Femur (tissue), 1 donor: ENCODE measurements at places on chromosomes 5 and 9.

DNA sequence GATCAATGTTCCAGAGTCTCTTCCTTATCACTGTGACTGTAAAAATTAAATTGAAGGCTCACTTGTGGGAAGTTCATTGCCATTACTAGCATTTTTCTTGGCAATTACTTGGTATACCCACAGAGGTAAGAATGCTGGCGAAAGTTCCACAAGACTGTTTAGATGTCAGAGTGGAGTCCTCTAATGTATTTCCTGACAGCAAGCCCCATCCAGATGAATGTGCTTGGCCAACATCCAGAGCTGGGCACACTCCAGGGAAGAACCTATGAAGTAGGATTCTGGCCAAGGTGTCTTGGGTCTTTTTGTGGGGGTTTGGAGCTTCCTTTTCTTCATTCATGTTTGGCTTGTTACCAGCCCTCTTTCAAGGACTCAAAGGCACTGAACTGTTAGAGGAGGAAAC, 473.6 kb downstream of the DMAC1 start:
- no peak for DNase-seq

DNA sequence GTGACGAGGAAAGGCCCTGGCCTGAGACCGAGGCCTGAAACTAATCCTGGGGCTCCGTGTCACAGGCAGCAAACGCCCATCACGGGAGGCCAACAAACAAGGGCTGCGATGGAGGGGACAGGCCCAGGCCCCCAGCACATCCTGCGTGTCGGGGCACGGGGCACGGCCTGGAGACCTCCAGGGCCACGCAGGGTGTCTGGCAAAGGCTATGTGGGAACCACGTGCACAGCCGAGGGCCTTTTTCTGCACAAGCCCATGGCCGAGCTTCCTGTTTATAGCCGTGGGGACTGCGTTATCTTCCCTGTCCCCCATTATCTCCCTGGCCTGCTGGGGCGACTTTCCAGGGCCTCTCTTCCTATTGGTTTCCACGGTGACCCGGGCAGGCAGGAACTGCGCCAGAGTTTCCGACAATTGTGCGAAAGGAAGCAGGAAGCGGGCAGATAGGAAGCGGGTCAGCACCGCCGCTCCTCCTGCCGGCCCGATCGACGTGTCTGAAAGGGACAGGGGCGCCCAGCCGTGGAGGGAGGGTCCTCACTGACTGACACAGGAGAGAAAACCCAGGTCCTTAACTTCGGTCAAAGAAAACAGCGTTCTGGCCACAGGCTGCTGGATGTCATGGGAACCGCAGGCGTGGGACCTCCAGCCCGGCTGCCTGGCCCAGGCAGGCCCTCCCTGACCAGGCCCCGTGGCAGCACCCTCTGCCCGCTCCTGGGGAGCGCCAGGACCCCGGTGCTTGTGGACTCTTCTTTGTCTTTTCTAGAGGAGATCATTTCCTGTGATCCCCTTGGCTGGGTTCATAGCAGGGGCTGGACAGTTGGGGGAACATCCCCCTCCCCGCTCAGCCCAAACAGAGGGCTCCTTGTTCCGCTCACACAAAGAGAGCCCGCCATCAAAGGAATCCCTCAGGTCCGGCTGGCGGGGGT, 29.1 kb upstream of the SEC16A start:
- peak; percentile 72 for DNase-seq

GRCh38 chr9:132071847-132072507, 7.7 kb downstream of the MED27 start:
- DNase-seq: no peak

- no peak for DNase-seq
These were observed 1.3 kb downstream of the MACIR start for GRCh38 chr5:103259705-103260355.

GRCh38 chr9:81156381-81156780, 533.0 kb downstream of the TLE1 start:
- no peak for DNase-seq

- DNase-seq: no peak
These were observed 50.3 kb downstream of the APBA1 start for GRCh38 chr9:69621730-69622460.

DNA sequence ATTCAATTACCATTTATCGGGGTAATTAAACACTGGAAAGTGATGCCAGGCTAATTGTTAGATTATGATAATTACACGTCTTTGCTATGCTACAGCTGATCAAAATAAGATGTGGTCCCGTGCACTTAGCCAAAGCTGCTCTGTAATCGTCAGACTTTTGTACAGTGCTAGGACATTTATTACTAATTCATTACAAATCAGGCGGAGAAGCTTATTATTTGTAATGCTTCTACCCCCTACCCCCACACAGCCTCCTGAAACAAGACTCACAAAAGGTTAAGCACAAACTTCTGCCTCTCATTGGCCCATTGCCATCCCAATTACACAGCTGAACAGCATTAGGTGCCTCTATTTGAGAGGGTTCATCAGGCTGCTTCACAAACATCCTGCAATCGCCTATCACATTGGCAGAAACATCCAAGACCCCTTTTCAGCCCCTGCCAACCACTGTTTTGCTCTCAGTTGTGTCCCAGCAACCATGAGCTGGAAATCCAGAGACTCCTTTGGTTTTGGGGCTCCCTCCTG, 232.7 kb downstream of the EFNA5 start:
- DNase-seq: no peak
